ENCODE measurements at places on chromosomes 2 and 18.
A peak's percentile ranks its signal among the peaks of the same experiment; 100 is the strongest.

GRCh38 chr2:25979001-25979400 lies 3.3 kb downstream of the KIF3C start:
- H3K27me3 ChIP-seq, result no peaks in the 10 kb centered on the region
- H3K4me1 ChIP-seq, result peaks cover 5% of the 10 kb centered on the region
- DNase-seq, result no peak
- no peaks in the 10 kb centered on the region for H3K36me3 ChIP-seq
- H3K27ac ChIP-seq, result no peak overlapping the region

GRCh38 chr18:75742516-75742915 lies 315.0 kb upstream of the SMIM21 start:
- no peak overlapping the region for H3K27ac ChIP-seq
- peaks cover 2% of the 10 kb centered on the region for H3K27me3 ChIP-seq
- no peaks in the 10 kb centered on the region for H3K4me1 ChIP-seq

- H3K4me1 ChIP-seq, result no peaks in the 10 kb centered on the region
- no peaks in the 10 kb centered on the region for H3K27me3 ChIP-seq
- H3K27ac ChIP-seq, result no peak overlapping the region
Observed at GRCh38 chr2:184904991-184905390, 306.7 kb downstream of the ZNF804A start.

GRCh38 chr18:52183107-52183506 lies 156.9 kb upstream of the DCC start:
- DNase-seq, result no peak
- H3K27me3 ChIP-seq, result no peaks in the 10 kb centered on the region
- H3K4me1 ChIP-seq, result no peaks in the 10 kb centered on the region
- no peak overlapping the region for H3K27ac ChIP-seq
- no peak overlapping the region for H3K4me3 ChIP-seq

- peaks cover 16% of the 10 kb centered on the region for H3K36me3 ChIP-seq
- H3K27ac ChIP-seq, result no peak overlapping the region
- H3K4me1 ChIP-seq, result peaks cover 18% of the 10 kb centered on the region
- no peaks in the 10 kb centered on the region for H3K27me3 ChIP-seq
Observed at GRCh38 chr2:239344857-239345216, 56.0 kb downstream of the HDAC4 start.

DNA sequence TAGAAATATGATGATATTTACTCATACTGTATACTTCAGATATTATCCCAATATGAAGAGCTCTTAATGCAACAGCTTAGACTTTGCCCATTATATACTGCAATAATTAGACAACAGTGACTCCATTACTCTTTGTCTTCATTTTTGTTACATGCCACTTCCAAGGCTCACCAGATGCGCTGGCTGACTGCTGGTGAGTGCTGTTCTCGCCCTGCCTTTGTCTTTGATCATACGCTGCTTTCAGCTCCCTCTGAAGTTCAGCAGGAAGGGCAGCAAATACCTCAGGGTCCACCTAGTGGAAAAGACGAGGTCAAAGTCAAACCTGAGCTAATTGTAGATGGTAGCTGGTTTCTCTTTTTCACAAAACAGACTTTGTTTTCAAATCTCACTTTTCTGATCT lies 66.3 kb downstream of the EIF5B start:
- H3K4me1 ChIP-seq, result peaks cover 18% of the 10 kb centered on the region
- H3K36me3 ChIP-seq, result peaks cover 60% of the 10 kb centered on the region
- no peak overlapping the region for H3K4me3 ChIP-seq
- H3K27me3 ChIP-seq, result no peaks in the 10 kb centered on the region
- H3K27ac ChIP-seq, result peak overlapping the region; percentile 85

DNA sequence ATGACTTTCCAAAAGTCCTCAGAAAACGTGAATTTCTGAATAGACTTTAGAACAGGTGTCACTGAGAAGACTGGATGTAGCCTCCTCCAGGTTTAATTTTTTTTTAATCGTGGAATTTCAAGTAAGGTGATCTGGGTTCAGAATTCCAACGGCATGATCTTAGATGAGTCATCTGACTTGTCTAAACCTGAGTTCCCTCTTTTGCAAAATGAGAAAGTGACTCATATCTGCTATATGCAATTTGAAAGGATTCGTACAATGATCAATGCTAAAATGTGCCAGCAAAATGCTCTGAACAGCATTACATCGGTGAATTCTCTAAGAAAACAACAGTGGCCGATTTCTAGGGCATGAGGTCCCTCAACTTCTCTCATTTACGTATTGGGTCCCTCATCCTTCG lies 69.1 kb upstream of the ZNF516 start:
- no peak overlapping the region for H3K4me3 ChIP-seq
- H3K36me3 ChIP-seq, result no peaks in the 10 kb centered on the region
- no peak for DNase-seq
- peaks cover 9% of the 10 kb centered on the region for H3K4me1 ChIP-seq

GRCh38 chr2:30105556-30105955 lies 41.3 kb upstream of the YPEL5 start:
- DNase-seq, result no peak
- H3K36me3 ChIP-seq, result no peaks in the 10 kb centered on the region
- no peak overlapping the region for H3K27ac ChIP-seq
- no peak overlapping the region for H3K4me3 ChIP-seq
- peaks cover 6% of the 10 kb centered on the region for H3K27me3 ChIP-seq

- DNase-seq, result no peak
- H3K36me3 ChIP-seq, result no peaks in the 10 kb centered on the region
- H3K4me1 ChIP-seq, result no peaks in the 10 kb centered on the region
- H3K4me3 ChIP-seq, result no peak overlapping the region
- no peaks in the 10 kb centered on the region for H3K27me3 ChIP-seq
- H3K27ac ChIP-seq, result no peak overlapping the region
Observed at GRCh38 chr2:177028296-177028695, 184.3 kb upstream of the HNRNPA3 start.

All from activated naive CD8-positive, alpha-beta T cell treated with anti-CD3 and anti-CD28 coated beads, Interleukin-2, amount 50 U/mL, for 24 hours (primary cell).